ENCODE measurements at places on chromosomes 2 and 18. TPM values are rescaled to one million over a fixed set of nuclear protein-coding genes. Genes with fewer than 3 reads are reported as not detected.

STAT4 gene
- total RNA-seq = 0.55 TPM

- DNase-seq = no peak
Observed at GRCh38 chr2:207282916-207283315, 117.2 kb upstream of the KLF7 start.

DNA sequence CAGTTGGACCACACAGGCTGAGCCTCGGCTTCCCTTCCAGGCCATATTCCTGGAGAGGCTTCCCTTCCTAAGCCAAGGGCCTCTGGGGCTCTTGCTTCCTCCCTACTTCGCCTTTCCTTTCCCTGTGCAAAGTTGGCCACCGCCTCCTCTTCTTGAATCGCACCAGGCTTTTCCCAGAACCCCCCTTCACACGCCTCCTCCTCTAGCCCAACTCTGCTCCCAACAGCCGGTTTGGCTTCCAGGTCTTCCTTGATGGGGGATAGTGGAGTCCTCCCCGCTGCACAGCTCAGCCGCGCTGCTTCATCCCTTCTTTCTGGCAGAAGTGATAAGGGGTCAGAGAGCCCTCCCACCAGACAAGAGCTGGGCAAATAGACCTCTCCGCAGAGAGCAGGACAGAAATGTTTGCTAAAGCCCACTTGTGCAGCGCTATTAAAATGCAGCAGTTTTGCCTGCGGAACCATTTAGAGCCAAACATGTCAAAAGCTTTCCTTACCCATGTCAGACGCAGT lies 56.4 kb downstream of the SNORC start:
- no peak for DNase-seq

KCNJ3 gene
- total RNA-seq = not detected

GRCh38 chr2:62686012-62686685 lies 19.4 kb upstream of the EHBP1 start:
- DNase-seq = no peak

DNA sequence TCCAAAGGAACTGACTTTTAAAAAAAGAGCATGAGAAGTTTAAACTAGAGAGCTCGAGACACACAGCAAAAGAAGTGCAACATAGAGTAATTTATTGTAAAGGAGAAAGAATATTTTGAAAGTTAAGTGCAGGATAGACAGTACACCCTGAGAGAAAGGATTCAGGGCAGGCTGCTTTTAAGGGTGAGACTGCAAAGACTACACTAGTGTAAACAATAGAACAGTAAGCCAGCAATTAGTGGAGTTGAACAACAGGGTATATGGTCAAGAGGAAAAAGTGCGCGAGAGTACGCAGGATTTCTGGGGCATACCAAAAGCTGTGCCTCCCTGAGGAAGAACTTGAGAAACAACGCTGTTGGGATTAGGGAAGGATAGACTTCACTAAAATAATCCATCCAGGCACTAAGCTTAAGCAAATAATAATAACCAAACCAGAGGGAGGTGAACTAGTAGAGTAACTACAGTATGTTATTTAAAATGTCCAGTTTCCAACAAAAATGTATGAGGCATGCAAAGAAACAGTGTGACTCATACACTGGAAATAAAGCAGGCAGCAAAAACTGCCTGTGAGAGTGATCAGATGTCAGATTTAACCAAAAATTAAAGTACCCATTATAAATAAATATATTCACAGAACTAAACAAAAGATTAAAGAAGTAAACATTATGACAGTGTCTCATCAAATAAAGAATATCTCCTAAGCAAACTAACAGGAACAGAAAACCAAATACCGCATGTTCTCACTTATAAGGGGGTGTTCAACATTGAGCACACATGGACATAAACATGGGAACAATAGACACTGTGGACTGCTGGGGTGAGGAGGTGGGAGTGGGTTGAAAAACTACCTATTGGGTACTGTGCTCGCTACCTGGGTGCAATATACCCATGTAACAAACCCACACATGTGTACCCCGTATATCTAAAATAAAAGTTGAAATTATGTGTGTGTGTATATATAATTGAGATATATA lies 40.5 kb upstream of the EMILIN2 start:
- DNase-seq = no peak

DNA sequence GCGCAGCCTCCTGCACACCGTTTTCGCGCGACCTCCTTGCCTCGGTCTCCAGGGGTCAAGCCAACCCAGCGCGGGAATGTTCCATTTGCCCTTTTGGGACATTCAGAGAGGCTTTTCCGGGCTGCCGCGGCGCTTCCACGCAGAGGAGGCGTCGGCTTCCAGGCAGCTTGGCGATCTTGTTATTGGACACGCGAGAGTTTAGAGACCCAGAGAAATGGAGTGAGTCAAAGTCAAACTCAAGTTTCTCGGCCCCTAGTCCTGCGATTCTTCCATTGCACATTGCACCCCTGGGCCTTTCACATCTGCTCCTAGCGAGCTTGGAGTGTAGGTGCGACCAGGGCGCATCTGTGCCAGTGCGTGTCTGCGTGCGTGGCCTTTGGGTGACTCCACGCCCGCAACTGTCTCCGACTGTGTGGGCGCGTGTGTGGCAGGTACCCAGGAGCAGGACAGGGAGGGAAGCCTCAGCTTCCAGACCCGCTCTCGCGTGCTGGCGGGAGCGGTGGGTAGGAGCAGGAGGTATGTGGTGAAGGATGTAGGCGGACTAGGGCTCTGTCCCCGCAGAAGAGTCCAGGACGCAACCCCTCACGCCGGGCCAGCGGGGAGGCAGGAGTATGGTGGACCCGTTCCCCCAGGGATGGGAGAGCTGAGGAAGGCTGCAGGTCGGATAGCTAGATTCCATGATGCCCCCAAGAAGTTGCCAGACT lies 13.5 kb downstream of the SIX3 start:
- DNase-seq = no peak

DNA sequence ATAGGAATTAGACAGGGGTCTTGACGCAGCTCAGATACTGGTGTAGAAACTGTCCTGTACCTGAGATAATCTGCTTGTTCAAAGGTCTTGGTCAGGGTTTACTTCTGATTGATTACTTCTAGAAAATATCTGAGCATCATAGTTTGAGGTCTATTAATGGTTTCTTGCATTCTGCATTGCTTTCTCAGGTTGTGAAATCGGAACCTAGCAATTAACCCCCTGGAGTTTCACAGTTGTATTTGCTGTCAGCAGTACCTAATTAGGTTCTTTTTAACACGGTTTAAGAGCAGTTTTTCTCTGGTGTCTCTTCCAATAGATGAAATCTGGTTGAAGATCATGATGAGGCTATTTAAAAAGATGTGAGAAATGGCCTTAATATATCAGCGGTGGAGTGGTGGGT lies 428.6 kb upstream of the SYT4 start:
- no peak for DNase-seq

- DNase-seq = no peak
Observed at GRCh38 chr2:237437566-237437965, 23.6 kb upstream of the COL6A3 start.

PKDCC gene
- total RNA-seq = 4.8 TPM

FAM124B gene
- not detected for total RNA-seq

Measured in A172 (cell line).